ENCODE measurements at places on chromosomes 6 and 20. TPM values are rescaled to one million over a fixed set of nuclear protein-coding genes. Genes with fewer than 3 reads are reported as not detected.

DOK5 gene
- total RNA-seq: not detected

PDYN gene
- not detected for total RNA-seq

NT5DC1 gene
- 21.0 TPM for total RNA-seq

MCCD1 gene
- not detected for total RNA-seq

GGTLC1 gene
- not detected for total RNA-seq

C4B gene
- 1.7 TPM for total RNA-seq

RNF144B gene
- total RNA-seq: 17.5 TPM

ANKRD6 gene
- 7.0 TPM for total RNA-seq

FAM83B gene
- total RNA-seq: 42.6 TPM

SIRPG gene
- not detected for total RNA-seq

TRIM31 gene
- 0.04 TPM for total RNA-seq

RTEL1 gene
- total RNA-seq: 20.7 TPM

ULBP3 gene
- total RNA-seq: 7.0 TPM

PRICKLE4 gene
- total RNA-seq: 0.42 TPM

C20orf202 gene
- not detected for total RNA-seq

HTR1E gene
- not detected for total RNA-seq

ARMC12 gene
- 0.27 TPM for total RNA-seq

PGC gene
- total RNA-seq: not detected

ATP5F1E gene
- 58.0 TPM for total RNA-seq

ULBP2 gene
- 8.3 TPM for total RNA-seq

RAD21L1 gene
- total RNA-seq: not detected

PRL gene
- not detected for total RNA-seq

DSP gene
- total RNA-seq: 352 TPM

BNIP5 gene
- not detected for total RNA-seq

GJA10 gene
- total RNA-seq: not detected

RIPOR3 gene
- 0.07 TPM for total RNA-seq

PARD6B gene
- total RNA-seq: 5.2 TPM

MUCL3 gene
- not detected for total RNA-seq

BMP6 gene
- 2.3 TPM for total RNA-seq

TGM2 gene
- 41.2 TPM for total RNA-seq

All from foreskin keratinocyte (primary cell).